ENCODE measurements at places on chromosomes 5 and 9.
A peak's percentile ranks its signal among the peaks of the same experiment; 100 is the strongest.

GRCh38 chr9:136412962-136413361 lies 2.5 kb downstream of the PMPCA start:
- no peak overlapping the region for H3K27ac ChIP-seq
- no peak for DNase-seq
- H3K4me1 ChIP-seq, result peaks cover 21% of the 10 kb centered on the region
- no peak overlapping the region for H3K4me3 ChIP-seq

GRCh38 chr5:67012171-67012570 lies 184.4 kb downstream of the CD180 start:
- no peak overlapping the region for H3K27ac ChIP-seq
- H3K36me3 ChIP-seq, result no peaks in the 10 kb centered on the region
- no peak overlapping the region for H3K4me3 ChIP-seq
- no peak for DNase-seq

DNA sequence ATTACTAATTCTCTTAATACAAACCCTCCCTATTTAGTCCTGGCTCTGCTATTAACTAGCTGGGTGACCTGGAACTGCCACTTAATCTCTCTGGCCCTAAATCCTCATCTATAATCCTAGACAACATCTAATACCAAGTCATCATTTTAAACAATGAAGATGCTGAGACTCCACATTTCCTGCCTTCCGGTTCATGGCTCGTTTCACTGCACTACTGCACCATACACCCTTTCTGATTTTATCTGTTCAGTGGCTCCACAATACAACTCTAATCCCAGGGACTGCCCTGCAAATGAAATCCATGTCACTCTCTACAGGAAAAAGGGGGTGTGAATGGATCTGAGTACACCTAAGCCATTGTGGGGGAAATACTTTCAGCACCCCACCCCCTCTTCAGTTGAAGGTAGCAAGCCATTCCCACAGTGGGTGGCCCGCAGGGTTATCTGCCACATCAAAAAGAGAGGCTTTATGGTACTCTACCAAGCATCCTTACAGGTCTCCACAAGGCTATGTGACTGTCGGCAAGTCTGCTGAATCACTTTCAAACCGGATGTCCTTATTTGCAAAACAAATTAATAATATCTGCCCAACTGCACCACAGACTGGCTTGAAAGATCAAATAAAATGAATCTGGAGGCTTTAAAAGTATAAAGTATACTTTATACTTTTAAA lies 89.5 kb downstream of the EPB41L4A start:
- no peak overlapping the region for H3K27ac ChIP-seq
- H3K27me3 ChIP-seq, result no peaks in the 10 kb centered on the region
- no peak for DNase-seq
- H3K4me3 ChIP-seq, result no peak overlapping the region

DNA sequence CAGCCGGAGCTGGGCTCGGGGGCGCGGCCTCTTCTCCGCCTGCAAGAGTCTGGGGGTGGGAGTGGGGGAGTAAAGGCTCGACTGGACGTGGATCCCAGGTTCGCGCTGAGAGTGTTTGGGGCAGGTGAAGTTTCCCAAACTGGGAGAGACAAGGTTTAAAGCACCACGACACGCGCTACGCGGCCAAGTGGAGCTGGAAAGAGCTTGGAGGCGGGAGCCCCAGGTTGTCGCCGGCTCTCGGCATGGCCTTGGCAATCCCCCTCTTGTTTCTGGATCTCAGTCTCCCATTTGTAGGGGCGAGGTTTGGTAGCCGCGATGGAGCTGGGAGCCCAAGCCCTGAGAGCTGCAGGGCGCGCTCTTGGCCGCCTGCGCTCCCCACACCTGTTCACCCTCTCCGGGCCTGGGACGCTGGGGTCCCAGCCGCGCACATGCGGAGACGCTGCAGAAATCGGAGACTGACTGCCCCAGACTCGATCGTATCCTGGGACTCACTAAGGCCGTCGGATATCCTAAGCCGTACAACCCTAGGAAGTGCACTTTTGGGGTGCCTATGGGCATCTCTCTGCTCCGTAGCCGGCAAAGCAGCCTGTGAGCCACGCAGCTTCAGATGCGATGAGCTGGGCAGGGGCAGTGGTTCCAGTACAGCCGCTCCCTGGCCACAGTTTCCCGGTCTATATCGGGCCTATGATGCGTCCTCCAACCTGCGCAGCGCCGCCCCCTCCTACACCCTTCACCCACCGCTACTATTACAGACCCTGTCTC lies 937 bp downstream of the TMOD1 start:
- H3K4me1 ChIP-seq, result peaks cover 6% of the 10 kb centered on the region
- H3K4me3 ChIP-seq, result peak overlapping the region; percentile 52
- H3K36me3 ChIP-seq, result no peaks in the 10 kb centered on the region

- peaks cover 3% of the 10 kb centered on the region for H3K4me1 ChIP-seq
- no peaks in the 10 kb centered on the region for H3K36me3 ChIP-seq
- H3K27me3 ChIP-seq, result no peaks in the 10 kb centered on the region
- no peak overlapping the region for H3K4me3 ChIP-seq
Observed at GRCh38 chr9:131874447-131874846, 134.6 kb upstream of the RAPGEF1 start.

DNA sequence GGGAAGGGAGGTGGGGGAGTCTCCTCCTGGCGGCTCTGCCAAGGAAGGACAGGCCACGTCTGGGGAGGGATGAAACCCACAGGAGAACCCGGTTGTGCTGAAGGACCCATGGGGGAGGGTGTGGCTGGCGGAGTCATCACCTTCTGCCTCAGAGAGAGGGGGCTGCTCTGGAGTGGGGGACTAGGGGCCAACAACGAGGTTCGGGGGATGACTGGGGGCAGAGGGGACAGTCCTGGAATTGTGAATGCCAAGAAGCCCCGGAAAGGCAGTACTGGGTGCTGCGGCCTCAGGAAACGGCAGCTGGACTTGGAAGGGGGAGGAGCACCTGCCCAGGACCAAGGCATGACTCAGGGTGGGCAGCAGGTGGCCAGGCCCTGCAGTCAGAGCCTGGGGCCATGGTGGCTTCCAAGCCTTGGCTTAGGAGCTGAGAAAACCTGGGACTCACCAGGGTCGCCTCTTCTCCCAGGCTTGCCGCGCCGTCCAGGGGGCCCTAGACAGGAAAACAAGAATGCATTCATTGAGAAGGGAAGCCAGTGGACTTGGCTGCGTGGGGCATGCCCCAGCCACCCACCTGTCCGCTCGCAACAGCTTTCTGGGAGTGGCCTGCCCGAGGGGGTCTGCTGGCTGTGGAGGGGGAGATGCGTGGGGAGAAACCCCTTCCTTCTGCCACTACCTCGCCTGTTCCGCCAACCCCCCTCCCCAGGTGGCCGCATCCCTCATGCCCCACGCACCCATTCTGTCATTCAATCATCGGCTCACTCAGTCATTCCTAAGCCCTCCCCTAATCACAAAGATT lies 74.0 kb upstream of the PHYKPL start:
- no peaks in the 10 kb centered on the region for H3K27me3 ChIP-seq
- DNase-seq, result no peak
- H3K4me3 ChIP-seq, result no peak overlapping the region
- H3K36me3 ChIP-seq, result no peaks in the 10 kb centered on the region
- no peak overlapping the region for H3K27ac ChIP-seq

DNA sequence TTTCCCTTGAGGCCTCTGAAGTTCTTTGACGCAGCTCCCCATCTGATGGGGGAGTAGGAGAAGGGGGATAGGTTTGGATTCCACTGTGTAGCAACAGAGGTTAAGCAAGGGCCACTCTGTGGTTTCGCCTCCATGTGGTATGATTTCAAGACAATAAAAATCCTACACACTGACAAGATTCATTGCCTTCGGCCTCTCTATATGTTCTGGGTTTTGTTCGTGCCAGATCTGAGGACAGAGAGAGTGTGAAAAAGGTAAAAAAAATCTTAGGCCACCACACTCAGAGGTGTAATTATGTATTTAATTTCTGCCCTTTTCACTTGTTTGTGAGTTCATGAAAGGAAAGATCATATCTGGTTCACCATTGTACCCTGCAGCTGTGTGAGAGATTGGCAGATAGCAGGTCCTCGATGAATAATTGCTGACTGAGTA lies 715.2 kb upstream of the ZNF608 start:
- H3K4me1 ChIP-seq, result no peaks in the 10 kb centered on the region
- DNase-seq, result no peak
- H3K36me3 ChIP-seq, result no peaks in the 10 kb centered on the region
- no peaks in the 10 kb centered on the region for H3K27me3 ChIP-seq

GRCh38 chr5:43068037-43068436 lies 27.9 kb upstream of the ANXA2R start:
- peaks cover 18% of the 10 kb centered on the region for H3K36me3 ChIP-seq
- no peak overlapping the region for H3K27ac ChIP-seq
- DNase-seq, result no peak
- H3K27me3 ChIP-seq, result no peaks in the 10 kb centered on the region

DNA sequence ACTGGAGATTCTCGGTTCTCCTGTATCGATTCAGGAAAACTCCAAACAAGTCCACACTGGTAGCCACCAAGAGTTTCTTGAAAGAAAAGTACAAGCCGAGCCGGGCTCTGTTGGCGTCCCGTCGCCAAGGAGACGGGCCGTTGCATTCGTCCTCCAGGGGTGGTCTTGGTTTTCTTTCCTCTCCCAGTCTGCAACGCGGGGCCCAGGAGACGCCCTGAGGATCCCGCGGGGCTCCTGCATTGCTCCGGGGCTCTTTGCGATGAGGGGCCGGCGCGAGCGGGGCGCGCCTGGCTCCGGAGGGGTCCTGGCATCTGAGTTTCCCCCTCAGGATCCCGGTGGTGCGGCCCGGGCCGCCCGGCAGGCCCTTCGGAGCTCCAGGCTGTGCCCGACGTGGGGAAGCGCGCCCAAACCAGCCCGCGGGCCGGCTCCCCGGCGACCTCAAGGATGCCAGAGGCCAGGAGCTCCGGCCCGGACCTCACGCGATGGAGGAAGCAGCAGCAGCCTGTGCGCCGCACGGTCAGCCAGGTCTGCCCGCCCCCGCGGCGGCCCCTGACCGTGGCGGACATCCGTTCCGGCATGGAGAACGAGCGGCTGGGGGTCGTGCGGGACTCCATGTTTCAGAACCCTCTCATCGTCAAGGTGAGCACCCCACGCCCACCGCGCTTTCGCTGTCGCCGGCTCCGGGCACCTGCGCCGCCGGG lies at the start of gene CFAP77:
CFAP77 (plus strand) TSS at position 384 of the 701 bp plus-strand sequence; CDS start at position 445, 61 bp downstream.
- peaks cover 42% of the 10 kb centered on the region for H3K4me1 ChIP-seq
- peaks cover 63% of the 10 kb centered on the region for H3K27me3 ChIP-seq
- no peak for DNase-seq
- H3K27ac ChIP-seq, result no peak within 1 kb of the TSS

GRCh38 chr9:9002826-9003583 lies 1203.4 kb upstream of the DMAC1 start:
- no peaks in the 10 kb centered on the region for H3K27me3 ChIP-seq
- H3K36me3 ChIP-seq, result no peaks in the 10 kb centered on the region
- no peak overlapping the region for H3K4me3 ChIP-seq

DNA sequence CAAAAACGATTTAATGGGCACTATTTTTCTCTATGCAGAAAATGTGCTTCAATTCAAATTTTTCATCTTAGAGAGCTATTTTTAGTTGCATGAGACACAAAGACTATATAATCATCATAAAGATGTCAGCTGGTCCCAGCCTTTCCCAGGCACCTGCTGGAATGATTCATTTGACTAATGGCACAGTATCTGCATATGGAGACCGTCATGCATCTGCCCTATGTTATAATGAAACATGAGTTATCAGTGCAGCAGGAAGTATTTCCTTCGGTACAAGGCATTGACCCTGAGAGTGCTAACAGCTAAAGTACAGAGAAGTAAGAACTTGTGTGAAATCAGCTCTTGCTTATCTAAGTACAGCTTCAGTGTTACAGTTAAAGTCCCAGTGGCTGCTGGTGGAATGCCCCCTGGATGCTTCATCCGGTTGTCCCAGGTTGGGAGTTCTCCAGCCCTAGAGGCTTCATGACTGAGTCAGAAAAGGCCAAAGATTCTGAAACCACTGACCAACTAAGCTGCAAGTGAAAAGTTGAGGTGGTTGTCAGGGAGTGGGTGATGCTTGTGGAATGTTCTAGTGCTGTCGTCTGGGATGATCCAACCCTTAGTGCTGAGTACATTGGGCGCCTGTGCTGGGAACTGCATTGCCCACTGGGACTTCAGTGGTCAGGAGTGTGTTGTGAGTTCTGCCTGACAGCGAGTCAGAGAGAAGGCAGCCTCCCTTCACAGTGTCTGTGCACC lies 57.2 kb downstream of the MTRR start:
- no peaks in the 10 kb centered on the region for H3K27me3 ChIP-seq
- H3K27ac ChIP-seq, result no peak overlapping the region
- no peak for DNase-seq

DNA sequence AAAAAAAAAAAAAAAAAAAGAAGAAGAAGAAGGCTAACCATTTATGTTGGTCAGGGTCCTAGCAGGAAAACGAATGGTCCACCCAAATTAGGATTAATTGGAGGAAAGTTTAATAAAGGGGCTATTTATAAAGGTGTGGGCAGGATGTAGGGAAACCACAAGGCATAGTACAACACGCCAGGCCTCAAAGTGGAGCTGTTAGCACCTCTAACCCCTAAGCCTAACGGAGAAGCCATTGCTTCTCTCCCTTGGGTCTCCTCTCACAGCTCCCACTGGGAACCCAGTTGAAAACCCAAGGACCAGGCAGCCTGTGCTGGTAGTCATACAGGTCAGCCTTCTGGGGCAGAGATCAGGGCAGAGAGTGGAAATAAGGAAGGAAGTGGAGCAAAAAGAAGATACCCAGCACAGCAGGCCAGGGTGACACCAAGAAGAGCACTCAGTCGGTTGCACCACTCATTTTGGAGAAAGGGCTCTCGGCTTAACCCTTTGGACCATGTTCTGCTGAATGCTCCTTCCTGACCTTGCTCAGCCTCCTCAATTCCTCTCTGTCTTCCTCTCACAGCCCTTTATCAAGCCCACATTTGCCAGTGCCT lies 8.8 kb upstream of the GLIPR2 start:
- H3K27me3 ChIP-seq, result no peaks in the 10 kb centered on the region
- no peak overlapping the region for H3K27ac ChIP-seq
- peaks cover 2% of the 10 kb centered on the region for H3K4me1 ChIP-seq
- DNase-seq, result no peak
- H3K4me3 ChIP-seq, result no peak overlapping the region

GRCh38 chr9:99748266-99748665 lies 73.4 kb upstream of the NR4A3 start:
- no peak for DNase-seq
- no peak overlapping the region for H3K4me3 ChIP-seq
- no peaks in the 10 kb centered on the region for H3K36me3 ChIP-seq
- H3K27ac ChIP-seq, result no peak overlapping the region

DNA sequence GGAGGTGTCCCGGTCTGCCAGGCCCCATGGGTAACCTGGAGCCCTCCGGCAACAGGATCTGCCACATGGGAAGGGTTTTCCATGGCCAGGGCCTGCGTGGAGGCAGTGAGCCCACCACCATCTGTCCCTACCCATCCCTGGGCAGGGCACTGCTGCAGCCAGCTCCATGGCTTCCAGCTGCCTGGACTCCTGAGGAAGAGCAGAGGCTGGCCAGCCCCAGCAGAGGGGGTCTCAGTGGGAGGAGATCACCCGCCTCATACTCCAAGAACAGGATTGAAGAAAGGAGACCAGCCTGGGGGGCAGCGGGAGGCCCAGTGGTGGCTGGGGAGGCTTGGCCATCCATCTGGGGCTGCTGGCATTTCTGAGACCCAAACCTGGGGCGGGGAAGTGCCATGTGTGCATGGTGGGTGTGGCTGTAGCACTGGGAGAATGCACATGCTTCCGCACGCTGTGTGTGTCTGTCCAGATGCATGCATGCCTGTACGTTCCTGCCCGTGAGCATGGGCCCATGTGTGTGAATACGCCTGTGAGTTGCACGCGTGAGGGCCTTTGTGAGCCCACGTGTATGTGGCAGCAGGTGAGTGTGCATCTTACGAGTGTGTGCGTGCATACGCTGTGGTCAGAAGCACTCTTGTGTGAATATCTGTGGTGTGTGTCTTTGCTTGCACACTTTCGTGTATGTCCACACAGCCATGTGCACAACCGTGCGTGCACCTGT lies 78.5 kb downstream of the LMX1B start:
- H3K27me3 ChIP-seq, result peaks cover 75% of the 10 kb centered on the region
- no peaks in the 10 kb centered on the region for H3K4me1 ChIP-seq
- H3K27ac ChIP-seq, result no peak overlapping the region
- no peak overlapping the region for H3K4me3 ChIP-seq
- H3K36me3 ChIP-seq, result no peaks in the 10 kb centered on the region

All from thymus (tissue), 14 donors.